ENCODE measurements at places on chromosomes 2 and 18.

GRCh38 chr2:69214898-69215297 lies 172.1 kb downstream of the GFPT1 start:
- no peak for DNase-seq

- DNase-seq: no peak
Observed at GRCh38 chr2:191838526-191838925, 8.4 kb downstream of the CAVIN2 start.

DNA sequence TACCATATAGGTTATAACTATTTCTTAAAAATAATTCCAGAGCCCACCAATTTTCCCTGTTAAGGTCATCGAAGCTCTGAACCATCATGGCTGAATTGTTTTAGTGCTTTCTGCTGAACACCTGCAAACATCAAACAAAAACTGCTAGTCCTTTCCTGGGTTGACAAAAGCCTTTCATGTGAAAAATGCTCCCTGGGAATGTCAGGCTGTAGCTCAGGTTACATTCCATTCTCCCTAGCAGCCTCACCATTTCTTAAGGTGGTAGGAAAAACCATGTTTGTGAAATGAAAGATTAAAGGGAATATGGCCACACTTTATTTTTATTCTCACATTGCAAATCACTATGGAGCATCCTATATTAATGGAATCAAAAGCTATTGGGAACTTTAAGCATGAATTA lies 5.7 kb downstream of the TCF4 start:
- no peak for DNase-seq

DNA sequence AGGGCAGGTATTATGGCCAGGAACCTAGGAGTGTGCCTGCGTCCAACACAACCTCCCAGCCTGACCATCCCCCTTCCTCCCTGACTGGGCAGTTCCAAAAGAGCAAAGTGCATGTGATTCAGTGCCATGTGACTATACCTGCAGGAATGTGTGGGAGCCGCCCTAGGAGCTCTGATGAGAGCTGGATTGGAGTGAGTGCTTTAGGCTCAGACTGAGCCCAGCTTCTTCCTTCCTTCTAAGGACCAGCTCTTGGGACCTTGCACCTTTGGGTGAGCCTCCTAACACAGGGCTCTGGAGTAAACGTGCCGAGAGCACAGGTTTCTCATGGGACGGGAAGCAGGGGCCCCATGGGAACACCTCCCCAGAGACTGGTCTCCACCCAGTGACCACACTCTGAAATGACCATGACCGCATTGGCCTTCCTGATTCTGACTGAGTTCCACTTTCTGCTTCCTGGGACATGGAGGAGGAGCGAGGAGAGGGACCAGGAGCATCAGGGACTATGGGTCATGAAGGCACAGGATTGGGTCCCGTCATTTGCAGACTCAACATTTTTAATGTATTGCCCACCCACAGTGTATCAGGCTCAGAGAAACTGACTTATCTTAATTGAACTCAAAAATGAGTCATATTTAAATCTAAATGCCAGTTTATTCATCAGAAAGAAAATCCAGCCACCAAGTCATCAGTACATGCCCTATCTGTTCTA lies 87.8 kb upstream of the BCL2L11 start:
- DNase-seq: no peak

GRCh38 chr18:36127836-36128529 lies 1.2 kb downstream of the SLC39A6 start:
- no peak for DNase-seq

DNA sequence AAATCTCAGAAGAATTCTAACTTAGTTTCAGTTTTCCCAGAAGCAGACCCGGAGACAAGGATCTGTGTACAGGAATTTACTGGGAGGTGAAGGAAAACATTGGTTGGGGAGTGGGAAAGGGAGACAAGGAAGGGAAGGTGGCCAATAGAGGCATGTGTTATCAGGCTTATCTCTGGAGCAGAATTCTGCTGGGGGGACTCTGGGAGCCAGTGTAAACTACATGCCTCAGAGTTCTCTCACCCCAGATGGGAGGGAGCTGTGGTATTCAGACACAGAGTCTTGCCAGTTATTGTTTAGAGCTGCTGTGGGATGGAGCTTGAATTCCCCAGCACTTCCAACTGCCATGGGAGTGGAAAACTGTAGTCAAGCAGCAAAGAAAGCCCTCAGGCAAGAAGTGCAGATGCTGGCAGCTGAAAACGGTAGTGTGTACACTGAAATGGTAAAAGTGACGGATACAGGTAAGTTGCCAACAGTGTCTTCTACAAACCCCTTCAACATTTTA lies 19.0 kb downstream of the DNPEP start:
- no peak for DNase-seq

Measured in GF-D8 (cell line).